ENCODE measurements at places on chromosomes 12 and 14.

GRCh38 chr12:42201063-42201462, 37.0 kb downstream of the YAF2 start:
- DNase-seq, result no peak

GRCh38 chr12:108312073-108312659, 26.9 kb downstream of the CMKLR1 start:
- peak; percentile 80 for DNase-seq

DNA sequence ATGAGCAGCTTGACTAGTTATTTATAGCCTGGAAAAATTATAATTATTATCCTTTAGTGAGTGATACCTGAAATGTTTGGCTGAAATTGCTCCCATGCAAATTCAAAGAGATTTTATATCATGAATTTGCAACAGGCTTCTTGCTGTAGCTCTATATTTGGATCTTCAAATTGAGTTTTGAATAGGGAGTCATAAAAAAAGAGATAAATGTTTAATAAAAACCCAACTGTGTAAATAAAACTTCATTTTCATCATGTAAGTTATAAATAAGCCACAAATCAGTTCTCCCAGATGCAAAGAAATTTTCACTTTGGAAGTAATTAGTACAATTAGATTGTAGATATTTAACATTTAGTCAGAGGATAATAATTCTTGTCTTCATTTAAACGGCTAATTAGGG, at the start of gene TAS2R8:
TAS2R8 (minus strand) TSS at position 101 of the 400 bp plus-strand sequence. CDS start 306 bp downstream, outside the sequence.
- no peak for DNase-seq

DNA sequence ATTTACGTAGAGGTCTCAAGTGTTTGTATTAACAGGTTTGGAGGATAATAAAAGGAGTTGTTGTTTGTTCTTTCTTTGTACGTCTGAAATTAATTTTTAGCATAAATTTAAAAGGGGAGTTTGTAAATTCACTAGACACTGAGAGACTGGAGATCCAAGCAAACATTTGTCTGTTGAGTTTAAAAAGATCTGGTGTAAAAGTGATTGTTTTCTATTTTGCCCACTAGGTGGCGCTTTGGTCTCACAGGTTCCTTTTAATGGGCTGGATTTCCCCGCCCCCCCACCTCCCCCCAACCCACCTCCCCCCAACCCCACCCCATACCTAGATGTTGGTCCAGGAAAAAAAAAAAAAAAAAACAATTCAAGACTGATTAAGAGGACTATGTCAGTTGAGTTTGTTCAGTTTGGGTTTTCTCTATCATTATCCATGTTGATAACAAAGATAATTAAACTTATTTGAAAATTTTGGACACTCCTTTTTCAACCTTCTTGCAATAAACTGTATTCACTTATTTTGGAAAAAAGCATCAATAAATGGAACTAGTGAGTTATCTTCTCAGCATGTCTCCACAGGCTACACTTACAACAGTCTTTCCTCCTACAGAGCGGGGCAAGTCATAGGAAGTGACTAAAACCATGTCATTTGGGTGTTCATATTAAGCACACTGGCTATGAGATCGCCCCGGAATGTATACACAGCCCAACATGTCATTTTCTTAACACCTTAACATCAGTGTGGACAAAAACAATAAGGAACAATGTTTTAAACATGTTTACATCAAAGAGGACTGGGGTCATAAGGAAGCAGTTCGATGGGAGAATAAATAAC, 841.1 kb downstream of the NRXN3 start:
- DNase-seq, result peak; percentile 40

GRCh38 chr12:110023059-110023980, 24.1 kb downstream of the ANKRD13A start:
- no peak for DNase-seq

- DNase-seq, result peak; percentile 96
These were observed 53.8 kb downstream of the SSH1 start for GRCh38 chr12:108803428-108804105.

All from inflammatory macrophage treated with lipopolysaccharide for 1 hour (primary cell).